ENCODE measurements at places on chromosomes 6 and 20.

DNA sequence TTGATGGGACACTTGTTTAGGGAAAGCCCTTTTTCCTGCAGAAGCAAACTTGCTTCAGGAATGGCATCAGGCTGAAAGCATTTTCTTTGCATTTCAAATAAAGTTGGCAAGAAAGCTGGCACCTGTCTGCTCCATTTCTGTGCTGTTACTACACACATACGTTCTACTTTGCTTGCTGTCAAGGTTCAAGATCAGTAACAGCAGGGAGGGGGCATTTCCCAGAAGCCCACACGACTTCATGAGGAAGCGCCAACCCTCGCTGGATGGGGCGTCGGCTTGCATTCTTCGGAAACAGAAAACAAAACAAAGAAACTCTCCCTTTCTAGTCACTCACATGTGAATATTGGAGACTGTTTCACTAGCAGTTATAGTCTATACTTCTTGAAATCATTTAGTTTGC, 46.4 kb downstream of the AKAP12 start:
- DNase-seq: no peak

DNA sequence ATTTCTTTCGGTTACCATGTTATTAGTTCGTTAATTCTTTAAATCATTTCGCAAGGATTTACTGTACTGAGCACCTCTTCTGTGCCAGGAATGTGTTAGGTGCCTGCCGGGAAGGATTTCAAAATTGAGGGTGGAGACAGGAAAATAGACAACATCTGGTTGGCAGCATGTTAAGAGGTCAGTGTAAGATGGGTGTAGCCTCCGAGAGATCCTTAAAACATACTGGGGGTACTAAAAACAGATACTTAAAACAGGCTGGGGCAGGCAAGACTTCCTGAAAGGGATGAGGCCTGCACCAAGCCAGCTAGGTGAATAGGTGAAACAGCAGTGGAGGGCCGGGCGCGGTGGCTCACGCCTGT, 178.0 kb upstream of the SGK1 start:
- DNase-seq: no peak

DNA sequence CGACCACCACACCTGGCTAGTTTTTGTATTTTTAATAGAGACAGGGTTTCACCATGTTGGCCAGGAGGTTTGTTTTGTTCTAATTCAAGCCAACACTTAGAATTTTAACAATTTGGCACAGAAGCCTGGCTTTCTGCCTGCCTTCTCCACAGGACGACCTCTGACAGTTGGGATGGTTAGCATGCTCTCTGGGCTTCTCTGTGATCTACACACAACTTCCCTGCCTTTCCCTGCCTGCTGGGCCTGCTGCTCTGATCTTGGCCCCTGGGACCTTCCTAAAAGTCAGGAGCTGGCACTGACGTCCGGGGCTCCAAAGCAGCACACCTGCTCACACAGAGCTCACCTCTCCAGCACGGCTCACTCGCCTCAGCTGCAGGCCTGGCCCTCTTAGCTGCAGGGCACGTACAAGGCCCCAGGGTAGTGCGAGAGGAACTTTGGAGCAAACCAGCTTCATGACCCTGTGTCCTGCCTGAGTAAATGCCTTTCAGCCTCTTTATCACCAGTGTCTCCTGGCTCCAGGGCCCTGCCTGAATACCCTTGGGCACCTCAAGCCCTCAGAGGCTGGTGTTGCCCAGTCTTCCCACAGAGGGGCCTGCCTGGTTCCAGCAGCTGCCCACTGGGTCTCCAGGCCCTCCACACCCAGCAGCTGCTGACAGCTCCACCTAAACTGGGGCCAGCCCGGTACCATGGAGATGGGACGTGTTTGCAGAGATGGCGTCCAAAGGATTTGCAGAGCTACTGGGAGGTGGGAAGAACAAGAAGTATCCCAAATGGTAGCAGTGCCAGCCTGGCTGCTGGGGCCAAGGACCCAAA, 96.0 kb downstream of the PSMB1 start:
- DNase-seq: no peak

- DNase-seq: no peak
Measured at GRCh38 chr6:14977747-14978382, 268.0 kb upstream of the JARID2 start.

GRCh38 chr6:144757730-144758129, 472.6 kb downstream of the UTRN start:
- DNase-seq: no peak

- no peak for DNase-seq
Measured at GRCh38 chr20:33659341-33660034, 2.6 kb upstream of the C20orf144 start.

DNA sequence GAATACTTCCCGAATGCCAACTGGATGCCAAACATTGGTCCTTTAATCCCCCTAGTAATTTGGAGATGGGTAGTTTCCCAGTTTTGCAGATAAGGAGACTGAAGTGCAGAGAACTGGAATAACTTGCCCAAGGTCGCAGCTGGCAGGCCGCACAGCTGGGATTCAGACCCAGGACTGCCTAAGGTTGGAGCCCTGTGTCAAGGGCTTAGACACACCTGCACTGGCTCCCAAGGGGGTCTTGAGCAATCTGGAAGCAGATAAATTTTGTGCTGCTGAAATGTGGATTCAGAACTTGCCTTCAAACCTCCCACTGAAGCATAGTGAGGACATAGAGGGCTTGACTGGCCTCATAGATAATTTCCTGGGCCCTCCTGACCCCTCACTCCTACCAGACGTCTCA, 30.5 kb downstream of the FOXP4 start:
- no peak for DNase-seq

DNA sequence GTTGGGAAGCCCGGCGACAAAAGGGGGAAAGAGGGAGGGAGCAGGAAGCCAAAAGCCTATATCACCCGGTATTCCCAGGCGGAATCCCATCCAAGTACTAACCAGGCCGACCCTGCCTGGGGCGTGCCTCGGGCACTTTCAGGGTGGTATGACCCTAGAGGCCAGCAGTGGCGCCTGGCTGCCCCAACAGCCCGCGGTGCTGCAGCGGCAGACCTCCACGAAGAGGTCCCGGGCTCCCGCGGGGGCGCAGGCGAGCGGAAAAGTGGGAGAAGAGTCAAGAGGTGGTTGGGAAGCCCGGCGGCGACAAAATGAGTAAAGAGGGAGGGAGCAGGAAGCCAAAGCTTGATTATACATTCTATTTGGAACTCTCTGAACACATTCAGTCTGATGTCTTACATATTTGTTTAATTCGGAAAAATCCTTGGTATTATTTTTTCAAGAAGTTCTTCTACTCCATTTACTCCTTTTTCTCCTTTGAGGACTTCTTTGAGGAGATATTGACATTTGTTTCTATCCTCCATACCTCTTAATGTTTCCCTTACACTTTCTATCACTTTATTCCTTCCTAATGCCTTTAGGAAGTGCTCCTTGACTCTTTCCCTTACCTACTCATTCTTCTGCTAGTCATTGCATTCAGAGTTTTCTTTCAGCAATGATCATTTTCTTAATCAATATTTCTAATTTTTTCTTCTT, 11.5 kb downstream of the TREML4 start:
- no peak for DNase-seq

DNA sequence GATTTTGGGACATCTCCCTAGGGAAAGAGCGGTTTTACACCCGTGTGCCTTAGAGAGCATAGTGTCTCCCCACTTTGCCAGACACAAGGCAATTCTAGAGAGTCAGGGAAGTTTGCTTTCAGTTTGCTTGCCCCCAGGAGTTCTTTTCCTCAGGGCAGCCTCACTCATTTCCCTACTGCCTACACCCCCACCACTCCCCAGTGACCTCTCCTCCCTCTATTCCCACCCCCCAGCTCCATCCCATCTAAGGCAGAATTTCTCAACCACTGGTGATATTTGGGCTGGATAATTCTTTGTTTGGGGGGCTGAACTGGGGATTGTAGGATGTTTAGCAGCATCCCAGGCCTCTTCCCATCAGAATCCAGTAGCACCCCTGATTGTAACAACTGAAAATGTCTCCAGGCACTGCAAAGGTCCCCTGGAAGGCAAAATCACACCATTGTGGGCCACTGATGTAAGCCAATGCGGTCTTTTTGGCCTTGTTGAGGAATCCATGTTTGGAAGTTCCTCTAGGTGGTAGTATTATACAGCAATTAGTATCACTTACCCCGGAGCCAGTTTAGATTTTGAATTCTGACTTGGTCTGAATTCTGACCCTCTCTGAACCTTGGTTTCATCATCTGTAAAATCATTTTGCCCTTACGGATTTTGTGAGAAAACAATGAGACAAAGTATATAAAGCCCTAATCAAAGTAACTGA, 1.3 kb downstream of the EPPIN start:
- DNase-seq: peak; percentile 11

GRCh38 chr6:133187657-133188453, 53.3 kb upstream of the EYA4 start:
- DNase-seq: no peak

- no peak for DNase-seq
Measured at GRCh38 chr6:87078983-87079616, 15.8 kb downstream of the CGA start.

DNA sequence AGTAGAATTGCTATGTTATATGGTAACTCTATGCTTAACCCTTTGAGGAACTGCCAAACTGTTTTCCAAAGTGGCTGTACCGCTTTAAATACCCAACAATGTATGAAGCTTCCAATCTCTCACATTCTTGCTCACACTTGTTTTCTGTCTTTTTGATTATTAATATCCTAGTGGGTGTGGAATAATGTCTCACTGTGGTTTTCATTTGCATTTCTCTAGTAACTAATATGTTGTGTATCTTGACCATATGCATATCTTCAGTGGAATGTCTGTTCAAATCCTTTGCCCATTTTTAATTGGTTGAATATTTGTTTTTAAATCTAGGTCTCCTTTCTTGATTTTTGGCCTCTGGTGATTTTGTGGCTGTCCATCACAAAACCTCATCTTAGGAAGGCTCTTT, 177.8 kb upstream of the PLCB4 start:
- no peak for DNase-seq

- no peak for DNase-seq
Measured at GRCh38 chr6:150249261-150249660, 106.4 kb downstream of the PPP1R14C start.

DNA sequence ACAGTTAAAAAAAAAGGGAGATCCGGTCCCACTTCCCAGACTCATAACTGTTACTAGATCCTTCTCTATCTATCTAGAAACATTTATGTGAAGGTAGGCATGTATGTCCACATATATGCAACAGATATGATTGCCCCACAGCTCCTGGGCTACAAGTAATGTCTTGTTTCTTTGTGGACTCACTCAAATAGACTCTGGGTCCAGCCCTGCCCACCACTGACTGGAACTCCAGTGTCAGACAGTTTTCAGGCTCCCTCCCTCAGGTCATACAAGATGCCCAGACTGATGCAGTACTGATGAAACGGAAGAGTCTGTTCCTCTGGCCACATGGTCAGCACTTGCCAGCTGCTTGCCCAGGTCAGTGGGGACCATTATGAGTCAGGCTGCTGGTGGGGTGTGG, 30.8 kb upstream of the IER3 start:
- no peak for DNase-seq

GRCh38 chr20:25216199-25216945, 20.9 kb downstream of the ENTPD6 start:
- no peak for DNase-seq

DNA sequence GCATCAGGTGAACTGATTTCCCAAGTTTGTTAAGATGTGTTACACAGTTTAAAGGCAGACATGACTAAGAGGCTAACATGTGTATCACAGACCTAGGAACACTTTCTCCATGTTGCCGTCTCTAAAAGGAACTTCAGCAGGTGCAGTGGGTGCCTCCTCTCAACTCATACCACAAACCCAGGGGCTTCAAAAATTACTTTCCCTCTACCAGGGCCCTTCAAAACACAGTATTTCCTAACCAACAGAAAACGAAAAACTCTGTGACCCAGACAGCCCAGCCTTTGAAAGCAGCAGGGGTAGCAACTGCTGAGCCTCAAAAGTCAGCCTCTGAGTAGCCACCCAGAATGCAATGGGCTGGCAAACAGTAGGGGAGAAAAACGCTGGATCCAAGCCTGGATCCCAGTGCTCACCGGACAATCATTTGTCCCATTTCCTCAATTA, 28.5 kb downstream of the B4GALT5 start:
- no peak for DNase-seq

GRCh38 chr6:138086573-138087196, 20.5 kb downstream of the PERP start:
- DNase-seq: no peak

DNA sequence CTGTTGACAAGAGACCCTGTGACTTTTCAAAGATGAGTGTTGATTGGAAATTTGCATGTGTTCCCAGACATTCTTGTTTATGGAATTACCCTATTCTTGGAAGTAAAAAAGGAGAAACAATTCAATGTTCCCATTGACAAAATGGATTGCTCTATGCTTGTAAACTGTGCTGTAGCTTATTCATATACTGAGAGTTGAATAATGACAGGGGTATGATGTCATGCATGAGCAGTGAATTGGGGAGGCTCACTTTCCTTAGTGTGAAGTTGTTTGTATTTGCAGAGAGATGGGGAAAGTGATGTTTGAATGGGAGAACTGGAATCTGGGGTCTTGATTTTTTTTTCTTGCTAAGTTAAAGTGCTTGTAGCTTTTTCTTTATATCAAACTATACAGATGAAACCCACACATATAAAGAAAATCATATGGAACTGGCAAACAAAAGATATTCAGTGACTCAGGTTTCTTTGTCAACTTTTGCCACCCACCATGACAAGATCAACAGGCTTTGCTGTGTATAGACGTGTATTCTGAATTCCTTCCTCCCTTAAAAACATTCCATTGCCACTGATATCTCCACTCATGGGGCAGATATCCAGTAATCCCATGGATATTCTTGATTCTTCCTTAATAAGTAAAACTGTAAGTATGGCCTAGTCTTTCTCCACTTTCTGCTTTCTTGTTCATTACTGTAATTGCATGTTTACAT, 97.8 kb upstream of the JAG1 start:
- no peak for DNase-seq

DNA sequence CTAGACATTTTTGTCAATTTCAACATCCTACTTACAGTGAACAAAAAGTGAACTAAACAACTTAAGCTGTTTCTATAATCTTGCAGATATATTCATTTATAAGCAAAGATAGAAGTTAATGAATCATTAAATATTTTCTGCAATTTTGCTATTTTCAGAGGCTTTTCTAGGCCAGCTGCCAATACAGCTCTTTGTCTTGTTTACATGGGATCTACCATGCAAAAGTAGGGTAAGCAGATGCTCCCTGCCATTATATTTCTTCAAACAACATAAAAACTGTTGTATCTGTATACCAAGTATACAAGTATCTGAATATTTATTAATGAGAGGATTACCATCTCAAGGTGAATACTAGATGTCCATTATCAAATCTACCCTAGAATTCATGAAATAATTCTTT, 15.4 kb downstream of the PNISR start:
- DNase-seq: no peak

DNA sequence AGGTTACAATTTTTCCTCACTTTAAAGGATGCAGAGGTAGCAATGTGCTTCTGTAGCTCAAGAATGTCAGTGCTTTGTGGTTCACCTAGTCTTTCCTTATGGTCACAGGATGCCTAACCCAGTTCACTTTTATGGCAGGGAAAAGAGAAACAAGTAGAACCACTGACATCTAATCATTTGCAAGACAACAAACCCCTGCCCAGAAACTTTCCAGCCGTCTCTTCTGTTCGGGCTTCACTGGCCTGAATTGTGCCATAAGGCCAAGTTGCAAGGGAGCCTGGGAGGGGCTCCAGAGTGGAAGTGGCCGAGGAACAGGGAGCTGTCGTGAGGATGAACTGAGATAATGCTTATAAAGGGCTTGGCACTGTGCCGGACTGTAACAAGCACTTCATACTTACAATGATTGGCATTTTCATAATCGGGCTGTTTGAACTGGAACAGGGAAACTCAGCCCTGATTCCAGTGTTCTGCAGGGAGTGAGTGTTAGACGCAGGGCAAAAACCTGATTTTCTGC, 212.6 kb downstream of the BCAS1 start:
- DNase-seq: no peak

All from HS-5 (cell line).